ENCODE measurements at places on chromosomes 5 and 9. TPM values are rescaled to one million over a fixed set of nuclear protein-coding genes. Genes with fewer than 3 reads are reported as not detected.

The BASP1 gene
- total RNA-seq: 3.9 TPM

The WNT8A gene
- total RNA-seq: not detected

The CD74 gene
- 239 TPM for total RNA-seq

GRCh38 chr5:104494083-104494482 is 931.5 kb upstream of the NUDT12 start:
- no peak for DNase-seq

DNA sequence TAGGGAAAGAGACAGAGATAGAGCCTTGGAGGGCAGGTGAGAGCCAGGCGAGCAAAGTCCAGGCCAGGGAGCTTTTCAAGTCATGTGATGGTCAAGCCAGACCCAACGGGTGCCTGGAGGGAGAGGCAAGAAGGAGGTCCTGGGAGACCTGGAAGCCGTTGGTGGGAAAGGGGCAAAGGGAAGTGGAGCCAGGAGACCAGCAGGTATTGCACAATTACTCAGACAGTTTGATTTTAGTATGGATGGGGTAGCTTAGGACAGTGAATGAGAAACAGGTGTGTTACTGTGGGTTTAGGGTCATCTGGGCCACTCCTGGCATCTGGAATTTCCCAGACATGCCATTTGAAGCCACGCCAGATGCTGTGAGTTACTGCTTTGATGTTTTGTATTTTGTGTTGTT is 5.1 kb downstream of the SECISBP2 start:
- DNase-seq: no peak

DNA sequence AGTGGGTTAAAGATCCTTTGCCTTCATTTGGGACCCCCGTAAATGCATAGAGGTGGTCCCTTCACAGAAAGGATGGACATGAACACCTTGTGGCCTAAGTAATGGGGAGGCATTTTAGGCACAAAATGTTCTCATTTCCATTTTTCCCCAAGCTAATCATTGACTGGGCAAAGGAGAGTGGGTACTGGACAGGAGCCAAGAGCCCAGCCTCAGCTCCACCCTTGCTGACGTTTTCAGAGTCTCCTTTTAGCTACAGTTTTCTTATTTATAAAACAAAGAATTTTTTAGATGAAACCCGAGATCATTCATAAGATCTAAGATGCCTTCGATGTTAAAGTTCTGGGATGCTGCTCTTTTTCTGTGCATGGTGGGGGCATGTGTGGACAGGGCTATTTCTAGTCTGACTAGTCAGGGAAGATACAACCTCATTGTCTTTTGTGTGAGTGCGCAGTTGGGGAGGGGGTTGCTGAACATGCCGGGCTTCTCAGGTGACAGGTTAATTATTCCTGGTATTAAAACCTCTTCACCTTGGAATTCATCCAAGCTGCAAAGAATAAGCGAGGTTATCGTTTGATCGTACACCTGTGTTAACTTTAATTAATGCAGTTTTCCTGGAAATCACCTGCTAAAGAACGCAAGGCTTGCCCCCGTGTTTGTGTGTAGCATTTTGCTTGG is 48.4 kb downstream of the ADAMTS16 start:
- no peak for DNase-seq

DNA sequence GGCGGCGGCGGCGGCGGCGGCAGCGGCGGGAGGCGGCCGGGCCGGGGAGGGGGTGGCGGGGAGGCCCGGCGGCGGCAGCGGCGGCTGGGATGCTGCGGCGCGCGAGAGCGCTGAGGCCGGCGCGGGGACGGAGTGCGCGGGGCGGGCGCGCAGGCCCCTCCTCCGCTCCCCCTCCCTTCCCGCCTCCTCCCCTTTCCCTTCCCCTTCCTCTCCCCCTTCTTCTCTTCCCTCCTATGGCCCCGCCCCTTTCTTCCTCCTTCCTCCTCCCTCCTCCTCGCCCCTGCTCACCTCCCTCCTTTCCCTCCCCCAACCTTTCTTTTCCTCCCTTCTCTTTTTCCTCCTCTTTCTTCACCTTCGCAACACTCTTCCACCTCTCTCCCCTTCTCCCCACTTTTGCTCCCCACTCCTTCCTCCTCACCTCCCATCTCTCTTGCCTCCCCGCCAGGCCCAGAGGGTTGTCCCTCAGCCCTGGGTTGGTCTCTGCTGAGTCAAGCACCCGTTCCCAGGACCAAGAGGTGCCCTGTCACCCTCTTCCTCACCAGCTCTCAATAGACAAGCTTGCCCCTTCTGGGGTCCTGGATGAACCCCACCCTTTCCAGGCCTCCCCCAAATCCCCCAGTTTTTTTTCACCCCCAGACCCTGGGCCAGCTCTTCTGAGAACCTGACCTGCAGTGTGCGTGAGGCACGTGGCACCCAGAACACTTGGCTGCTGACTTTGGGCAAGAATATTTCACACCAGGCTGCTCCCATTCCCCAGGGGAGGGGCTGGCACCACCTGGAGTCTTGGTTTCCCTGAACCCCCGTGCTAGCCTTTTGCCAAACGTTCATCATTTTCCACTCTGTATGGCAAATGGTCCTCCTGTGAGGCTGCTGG is at the start of gene SEMA4D:
Gene SEMA4D (minus strand): TSS at position 136 of the 874 bp plus-strand sequence. CDS start 92,657 bp downstream, outside the sequence.
- peak; percentile 88 for DNase-seq

The SEMA5A gene
- total RNA-seq: 75.8 TPM

The ITGA1 gene
- 40.3 TPM for total RNA-seq

The SLC45A2 gene
- total RNA-seq: 0.16 TPM

GRCh38 chr5:134029156-134029555 is 24.4 kb upstream of the VDAC1 start:
- no peak for DNase-seq

The TRUB2 gene
- total RNA-seq: 30.7 TPM

The CAPSL gene
- not detected for total RNA-seq

DNA sequence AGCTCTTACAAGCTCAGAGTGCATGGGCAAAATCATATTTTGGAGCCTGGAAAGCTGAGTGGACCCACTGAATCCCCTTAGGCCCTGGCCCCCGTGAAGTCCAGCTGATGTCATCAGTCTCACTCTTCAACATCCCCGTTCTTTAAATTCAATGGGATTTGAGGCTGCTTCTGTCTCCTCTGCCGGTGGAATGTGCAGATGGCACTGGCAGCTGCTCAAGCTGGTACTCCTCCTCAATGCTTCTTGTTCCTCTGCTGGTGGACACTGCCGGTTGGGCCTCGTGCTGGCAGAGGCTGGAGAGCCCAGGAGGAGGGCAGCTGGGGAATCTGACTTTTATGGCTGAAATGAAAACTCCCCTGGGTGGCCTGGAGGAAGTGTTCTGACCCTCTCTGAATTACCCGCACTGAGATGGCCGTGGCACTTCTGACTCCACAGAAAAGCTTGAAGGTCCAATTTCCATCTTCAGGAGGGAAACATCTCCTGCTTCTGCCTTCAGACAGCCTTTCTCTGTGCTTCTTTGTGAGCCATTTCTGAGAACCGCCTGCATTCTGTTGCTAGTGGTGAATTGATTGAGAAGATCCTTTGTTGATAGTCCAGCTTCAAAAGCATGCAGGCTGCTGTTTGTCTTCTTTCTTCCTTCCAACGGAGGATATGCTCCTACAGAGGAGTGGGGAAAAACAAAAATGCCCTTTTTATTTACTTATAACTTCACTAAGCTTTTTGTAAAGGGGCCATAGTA is 298.9 kb downstream of the TMEM38B start:
- DNase-seq: no peak

The SLC35D2 gene
- 12.9 TPM for total RNA-seq

The SPINK7 gene
- not detected for total RNA-seq

The INSL6 gene
- total RNA-seq: not detected

The CAMK4 gene
- 0.48 TPM for total RNA-seq

DNA sequence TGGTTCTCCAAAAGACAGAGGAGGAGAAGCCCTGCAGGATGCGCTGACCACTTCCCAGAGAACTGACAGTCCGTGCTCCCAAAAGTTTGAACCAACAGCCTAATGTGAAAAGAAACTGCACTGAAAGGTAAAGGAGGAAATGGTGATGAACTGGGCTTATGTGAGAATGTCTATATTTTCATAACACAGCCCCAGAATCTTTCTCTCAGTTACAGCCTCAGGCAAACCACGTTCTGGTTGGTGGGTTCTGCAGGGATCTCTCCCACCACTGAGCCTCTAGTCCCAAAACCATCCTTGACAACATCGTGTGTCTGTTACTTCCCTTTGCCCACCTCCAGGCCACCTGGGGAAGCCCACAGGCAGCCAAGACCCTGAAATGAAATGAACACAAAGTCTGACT is 23.9 kb downstream of the SPARC start:
- DNase-seq: no peak

The ELOVL7 gene
- total RNA-seq: 0.97 TPM

GRCh38 chr5:89064736-89065135 is 181.8 kb upstream of the MEF2C start:
- DNase-seq: no peak

DNA sequence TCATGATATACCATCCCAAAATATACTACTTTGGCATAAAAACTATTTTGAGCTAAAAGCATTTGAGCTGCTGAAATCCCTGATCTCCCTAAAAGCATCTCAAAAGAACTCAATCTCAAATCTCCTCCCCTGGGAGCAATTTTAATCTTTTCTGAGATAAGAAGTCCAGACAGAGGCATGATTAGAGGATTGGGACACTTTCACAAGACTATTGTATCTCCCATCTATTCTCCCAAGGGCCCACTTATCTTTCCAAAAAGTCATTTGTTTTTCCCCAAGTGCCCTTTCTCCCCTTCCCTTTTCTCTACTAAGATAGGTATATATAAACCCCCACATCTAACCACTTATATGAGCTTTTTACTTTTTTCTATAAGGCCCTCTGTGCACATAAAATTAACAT is 79.7 kb downstream of the ALDH7A1 start:
- no peak for DNase-seq

- no peak for DNase-seq
Measured at GRCh38 chr9:673264-673965, 168.1 kb upstream of the DMRT1 start.

The ADAMTS13 gene
- 3.3 TPM for total RNA-seq

GRCh38 chr9:4690144-4690543 is 10.8 kb downstream of the CDC37L1 start:
- no peak for DNase-seq

The LRRC19 gene
- total RNA-seq: not detected

DNA sequence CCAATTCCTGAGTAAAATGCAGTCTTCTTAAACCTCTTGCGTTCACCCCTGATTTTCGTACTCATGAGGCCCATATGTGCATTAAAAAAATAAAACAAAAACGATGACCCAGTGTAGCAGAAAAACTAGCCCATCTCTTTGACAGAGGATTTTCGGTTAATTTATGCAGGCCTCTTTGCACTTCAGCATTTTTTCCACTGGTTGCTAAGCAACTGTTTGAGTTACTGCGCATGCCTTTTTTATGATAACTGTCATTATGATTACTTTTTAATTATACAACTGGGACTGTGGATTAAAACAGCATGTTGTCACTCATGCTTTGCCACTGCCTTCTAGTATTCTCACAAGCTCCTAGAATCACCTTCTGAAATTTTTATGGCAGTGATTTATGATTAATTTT is 165.0 kb downstream of the SMARCA2 start:
- no peak for DNase-seq

GRCh38 chr9:22643541-22643940 is 196.9 kb downstream of the DMRTA1 start:
- DNase-seq: no peak

DNA sequence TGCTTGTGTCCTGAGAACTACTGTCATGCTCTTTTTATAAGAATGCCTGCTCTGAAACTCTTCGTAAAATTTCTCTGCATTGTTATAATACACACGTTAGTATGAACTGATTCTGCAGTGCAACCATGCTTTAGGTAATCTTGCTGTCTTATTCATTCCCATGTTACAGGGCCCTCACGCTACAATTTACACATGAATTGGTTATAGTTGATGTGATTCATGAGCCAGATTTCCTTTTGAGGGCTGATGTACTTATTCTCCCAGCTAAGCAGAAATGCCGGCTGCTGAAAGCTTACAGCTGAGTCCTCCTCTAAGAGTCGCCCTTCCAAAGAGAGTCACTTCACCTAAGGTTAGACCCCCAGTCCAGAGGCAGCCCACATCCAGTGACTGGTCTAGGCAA is 233.5 kb upstream of the PCSK5 start:
- DNase-seq: no peak

DNA sequence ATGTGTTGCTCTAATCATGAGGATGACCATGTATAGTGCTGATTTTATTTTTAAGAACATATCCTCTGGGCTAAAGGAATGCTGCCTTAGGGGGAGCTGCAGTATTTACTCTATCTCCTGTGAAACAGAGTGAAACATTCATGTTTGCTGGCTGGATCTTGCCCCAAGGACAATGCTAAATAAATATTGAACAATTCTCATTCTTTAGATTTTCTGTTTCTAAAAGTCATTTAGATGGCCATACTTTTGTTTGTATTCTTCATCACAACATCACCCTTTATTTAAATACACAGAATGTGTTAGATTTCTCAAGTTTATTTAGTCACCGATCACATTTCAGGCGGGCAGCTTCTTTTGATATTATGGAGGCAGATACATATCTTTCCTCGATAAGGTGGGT is 103.3 kb downstream of the ARHGEF28 start:
- DNase-seq: no peak

The F2RL1 gene
- total RNA-seq: 3.7 TPM

DNA sequence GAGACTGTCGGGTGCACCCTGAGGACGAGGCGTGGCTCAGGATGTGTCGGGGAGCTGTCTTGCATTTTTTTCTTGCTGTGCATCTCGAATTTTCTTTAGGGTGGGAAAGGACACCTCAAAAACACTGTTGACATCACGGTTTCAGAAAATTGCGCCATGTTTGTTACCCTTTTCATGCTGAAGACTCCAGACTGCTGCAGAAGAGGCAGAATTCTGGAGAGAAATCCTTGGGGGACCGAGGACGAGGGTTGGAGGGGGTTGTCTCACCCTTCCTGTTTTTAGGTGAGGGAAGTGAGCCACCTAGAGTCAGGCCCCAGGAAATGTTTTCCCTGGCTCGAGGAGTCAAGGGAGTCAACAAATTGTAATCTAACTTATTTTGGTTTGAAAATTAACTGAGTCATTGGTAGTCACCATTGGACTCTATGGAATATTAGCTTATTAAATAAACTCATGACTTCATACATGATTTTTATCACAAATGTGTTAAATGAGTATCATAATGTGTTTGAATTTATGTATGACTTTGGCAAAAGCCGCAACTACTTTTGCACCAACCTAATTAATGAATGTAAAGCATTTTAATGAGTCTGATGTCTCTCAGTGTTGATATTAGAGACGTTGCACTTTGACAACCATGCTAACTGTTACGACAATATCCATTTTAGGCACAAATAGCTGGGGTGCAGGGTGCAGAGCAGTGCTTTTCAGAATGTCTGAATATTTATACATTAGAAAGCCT is 724 bp upstream of the LYSMD3 start:
- peak; percentile 80 for DNase-seq

The ARSI gene
- total RNA-seq: 0.38 TPM

DNA sequence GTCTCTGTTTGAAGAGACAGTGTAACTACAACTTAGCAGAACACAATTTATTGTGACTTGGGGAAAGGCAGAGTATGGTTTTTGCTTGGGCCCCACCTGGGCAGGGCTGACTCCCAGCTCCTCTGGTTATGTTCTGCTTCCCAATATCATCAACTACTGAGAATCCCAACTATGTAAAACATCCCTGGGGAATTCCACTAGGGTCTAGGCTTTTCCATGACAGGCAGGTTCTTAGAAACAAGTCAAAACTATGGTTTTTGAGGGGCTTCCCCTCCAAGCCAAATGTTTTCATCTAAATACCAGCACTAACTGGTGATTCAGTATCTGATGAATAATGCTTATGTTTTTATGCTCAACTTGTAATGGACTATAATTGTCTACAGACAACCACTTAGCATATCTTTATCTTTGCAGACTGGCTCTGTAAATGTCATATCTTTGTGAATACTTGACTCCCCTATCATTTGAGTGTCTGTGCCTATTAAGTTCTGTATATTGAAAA is 409.5 kb downstream of the PDE4D start:
- DNase-seq: no peak

The SPAG8 gene
- total RNA-seq: 3.5 TPM

The CCDC152 gene
- 1.0 TPM for total RNA-seq
